ENCODE measurements at places on chromosomes 4 and X.

- DNase-seq, result no peak
Measured at GRCh38 chr4:28228561-28229491, 1368.2 kb downstream of the STIM2 start.

DNA sequence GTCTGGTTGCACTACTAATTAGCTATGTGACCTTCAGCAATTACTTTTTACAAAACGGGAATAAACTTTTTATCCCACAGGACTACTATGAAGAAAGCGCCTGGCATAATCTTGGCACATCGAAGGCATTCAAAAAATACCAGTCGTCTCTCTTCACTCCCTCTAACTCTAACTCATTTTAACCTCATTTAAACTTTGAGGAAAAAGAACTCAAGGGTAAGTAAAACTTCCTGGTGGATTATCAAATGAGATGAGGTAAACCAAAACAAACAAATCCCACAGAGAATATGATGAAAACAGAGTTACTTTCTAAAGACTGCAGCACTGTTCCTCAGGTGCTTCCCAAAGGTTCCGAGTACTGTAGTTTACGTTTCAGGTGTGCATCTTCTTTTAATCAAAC is 66.9 kb downstream of the SH3RF1 start:
- DNase-seq, result no peak

- no peak for DNase-seq
Measured at GRCh38 chr4:176223561-176223960, 28.2 kb upstream of the SPATA4 start.

- DNase-seq, result no peak
Measured at GRCh38 chrX:66064261-66064660, 24.4 kb upstream of the VSIG4 start.

GRCh38 chr4:184345573-184345922 is 127.9 kb upstream of the ENPP6 start:
- DNase-seq, result no peak

GRCh38 chr4:180766944-180767729 is 1476.1 kb upstream of the TENM3 start:
- no peak for DNase-seq
